ENCODE measurements at places on chromosomes 12 and 14.

GRCh38 chr12:53212931-53213330 lies 5.9 kb upstream of the ITGB7 start:
- DNase-seq = no peak

- DNase-seq = no peak
Measured at GRCh38 chr14:90692826-90693225, 123.4 kb downstream of the TTC7B start.

- DNase-seq = no peak
Measured at GRCh38 chr14:64324895-64325294, 30.7 kb upstream of the ESR2 start.

DNA sequence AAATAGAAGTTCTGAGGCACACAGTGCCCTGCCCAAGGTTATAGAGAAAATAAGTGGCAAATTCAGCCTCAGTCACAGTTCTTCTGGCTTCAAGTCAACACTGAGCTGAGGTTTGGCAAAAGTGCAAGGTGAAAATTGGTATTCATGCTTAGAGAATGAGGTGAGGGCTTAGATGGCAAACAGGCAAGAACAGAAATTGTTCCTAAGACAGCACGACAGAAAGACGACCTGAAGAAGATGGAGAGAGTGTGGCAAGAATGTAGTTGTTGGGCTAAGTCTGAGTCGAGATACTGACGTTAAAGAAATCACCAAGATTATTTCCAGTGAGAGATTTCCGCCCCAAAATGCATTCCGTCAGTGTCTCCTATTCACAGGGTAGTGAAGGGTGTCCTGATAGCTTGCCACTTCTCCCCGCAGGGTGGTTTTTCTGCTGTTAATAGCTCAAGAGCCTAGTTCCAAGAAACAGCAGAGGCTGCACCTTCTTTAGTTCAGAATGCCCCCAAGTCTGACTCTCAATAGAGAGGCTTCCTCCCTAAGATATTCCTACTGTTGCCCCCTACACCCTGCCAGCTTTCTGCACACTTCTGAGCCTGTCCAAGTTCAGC lies 260.8 kb upstream of the AMIGO2 start:
- no peak for DNase-seq
